ENCODE measurements at places on chromosomes 4 and X.

DNA sequence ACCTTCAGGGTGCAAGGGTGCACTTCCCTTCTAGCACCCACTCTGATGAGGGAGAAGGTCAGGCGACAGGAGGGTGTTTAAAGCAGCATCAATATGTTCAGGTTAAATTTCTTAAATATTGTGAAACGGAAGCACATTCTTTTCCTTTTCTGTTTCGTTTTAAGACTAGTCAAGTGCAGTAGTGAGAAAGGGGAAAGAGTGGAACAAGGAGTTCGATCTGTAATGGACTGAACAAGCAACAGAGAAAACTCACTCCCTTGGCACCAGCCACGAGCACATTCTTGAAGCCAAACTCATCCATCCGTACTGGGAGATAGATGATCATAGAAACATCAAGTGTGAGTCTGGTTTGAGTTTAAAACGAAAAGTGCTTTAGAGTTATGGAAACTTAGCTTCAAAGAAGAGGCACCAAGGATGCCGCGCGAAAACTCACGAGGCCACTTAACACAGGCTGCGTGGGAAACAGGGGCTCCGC, 815 bp downstream of the FAM53A start:
- no peaks in the 10 kb centered on the region for H3K36me3 ChIP-seq
- no peak for DNase-seq
- H3K27ac ChIP-seq = peak overlapping the region; percentile 90
- H3K27me3 ChIP-seq = no peaks in the 10 kb centered on the region
- H3K4me1 ChIP-seq = peaks cover 18% of the 10 kb centered on the region

DNA sequence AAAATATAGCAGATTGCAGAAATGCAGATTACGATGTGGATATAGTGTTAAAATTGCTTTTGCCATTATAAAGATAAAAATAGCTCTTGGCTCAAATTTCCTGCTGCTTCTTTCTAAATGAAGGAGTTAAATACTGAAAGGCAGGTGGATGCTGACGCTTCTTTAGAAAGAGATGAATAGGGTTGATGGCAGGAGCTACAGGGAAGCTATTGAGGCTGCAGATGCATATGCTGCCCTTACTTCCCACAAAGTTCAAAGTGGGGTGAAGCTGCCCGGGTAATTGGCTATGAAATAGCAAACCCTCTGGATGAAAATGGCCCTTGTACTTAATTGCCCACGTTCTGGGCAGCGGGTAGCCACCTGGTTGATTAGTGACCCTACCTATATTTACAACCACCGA, 379.5 kb downstream of the ZIC3 start:
- no peaks in the 10 kb centered on the region for H3K27me3 ChIP-seq
- no peaks in the 10 kb centered on the region for H3K36me3 ChIP-seq
- no peak overlapping the region for H3K4me3 ChIP-seq
- no peaks in the 10 kb centered on the region for H3K4me1 ChIP-seq

- DNase-seq = no peak
- H3K27me3 ChIP-seq = no peaks in the 10 kb centered on the region
Observed at GRCh38 chrX:31423609-31424189, 351.9 kb upstream of the FTHL17 start.

DNA sequence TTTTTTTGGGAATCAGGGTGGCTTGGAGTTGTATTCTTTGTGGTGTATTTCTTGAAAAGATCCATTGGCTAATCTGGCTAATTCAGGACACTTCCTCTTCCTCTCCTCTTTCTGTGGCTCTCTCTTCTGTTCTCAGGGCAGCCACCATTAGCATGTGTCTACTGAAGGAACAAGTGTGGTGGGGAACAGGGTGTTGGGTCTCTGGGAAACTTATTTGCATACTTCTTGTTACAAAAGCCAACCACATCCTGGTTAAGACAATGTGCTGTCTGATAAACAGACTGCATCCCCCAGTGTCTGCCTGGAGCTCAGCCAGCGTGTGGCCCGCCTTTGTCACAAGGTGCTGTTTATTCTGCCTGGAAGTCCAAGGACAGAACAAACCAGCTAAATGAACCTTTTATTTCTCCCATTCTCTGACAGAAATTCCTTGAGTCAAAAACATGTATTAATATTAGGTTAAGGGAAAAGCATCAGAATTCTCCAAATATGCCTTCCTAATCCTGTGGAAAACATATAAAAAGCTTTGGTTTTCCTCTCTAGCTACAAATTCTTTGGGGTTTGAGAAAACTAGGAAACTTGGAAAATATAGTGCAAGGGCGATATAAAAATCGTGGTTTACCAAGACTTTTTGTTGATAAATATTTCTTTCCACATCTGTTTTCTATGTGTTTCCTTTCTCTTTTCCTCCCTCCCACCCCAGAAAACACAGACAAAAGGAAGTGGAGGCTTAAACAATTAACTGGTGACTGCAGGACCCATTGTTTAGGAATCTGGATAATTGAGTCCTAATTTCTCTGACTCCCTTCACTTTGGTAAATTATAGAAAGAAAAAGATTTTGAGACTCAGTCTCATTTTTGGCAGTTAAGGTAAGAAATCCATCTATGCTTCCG, 203.6 kb downstream of the SPRY1 start:
- H3K27me3 ChIP-seq = peaks cover 5% of the 10 kb centered on the region
- H3K36me3 ChIP-seq = no peaks in the 10 kb centered on the region
- peak overlapping the region; percentile 23 for H3K27ac ChIP-seq
- H3K4me1 ChIP-seq = peaks cover 20% of the 10 kb centered on the region
- no peak for DNase-seq

- H3K27me3 ChIP-seq = peaks cover 5% of the 10 kb centered on the region
- H3K4me1 ChIP-seq = no peaks in the 10 kb centered on the region
- no peak overlapping the region for H3K4me3 ChIP-seq
- DNase-seq = no peak
Observed at GRCh38 chr4:77443941-77444340, 161.7 kb upstream of the CXCL13 start.

DNA sequence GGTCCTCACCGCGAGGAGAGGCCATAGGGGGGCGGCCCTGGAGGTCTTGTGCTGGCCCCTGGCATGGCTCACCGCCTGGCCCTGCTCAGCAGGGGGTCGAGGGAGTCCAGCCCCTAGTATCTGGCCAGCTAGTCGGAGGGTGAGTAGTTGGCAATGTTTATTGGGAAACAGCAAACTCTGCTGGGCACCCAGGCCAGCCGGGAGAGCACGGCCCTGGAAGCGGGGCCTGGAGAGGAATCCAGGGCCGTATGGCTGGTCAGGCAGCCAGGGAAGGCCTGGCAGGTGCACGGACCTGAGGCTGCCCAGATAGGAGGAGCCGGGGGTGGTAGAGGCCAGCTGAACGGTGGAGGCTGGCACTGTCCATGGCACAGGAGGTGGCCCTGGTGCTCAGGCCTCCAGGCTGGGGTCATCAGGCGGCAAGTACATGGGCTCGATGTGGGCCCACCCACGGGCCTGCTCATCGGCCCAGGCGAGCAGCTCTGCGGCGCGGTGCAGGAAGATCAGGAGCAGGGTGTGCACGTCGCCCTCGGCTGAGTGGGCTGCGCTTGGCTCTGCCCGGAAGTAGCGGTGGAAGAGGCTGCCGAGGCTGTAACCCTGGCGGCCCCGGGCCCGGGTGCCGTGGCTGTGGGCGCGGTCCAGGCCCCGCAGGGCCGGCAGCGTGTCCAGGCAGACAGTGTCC, 1.4 kb downstream of the TREX2 start:
- H3K27ac ChIP-seq = no peak overlapping the region
- H3K4me1 ChIP-seq = no peaks in the 10 kb centered on the region
- H3K27me3 ChIP-seq = no peaks in the 10 kb centered on the region
- no peak overlapping the region for H3K4me3 ChIP-seq
- H3K36me3 ChIP-seq = no peaks in the 10 kb centered on the region
- no peak for DNase-seq

All from osteocyte (in vitro differentiated cells).